ENCODE measurements at places on chromosomes 12 and 14. TPM values are rescaled to one million over a fixed set of nuclear protein-coding genes. Genes with fewer than 3 reads are reported as not detected.

GRCh38 chr14:95611293-95611880, 74.8 kb upstream of the TCL1B start:
- DNase-seq: no peak

GRCh38 chr12:68890701-68891113, 42.3 kb downstream of the CPM start:
- DNase-seq: no peak

DNA sequence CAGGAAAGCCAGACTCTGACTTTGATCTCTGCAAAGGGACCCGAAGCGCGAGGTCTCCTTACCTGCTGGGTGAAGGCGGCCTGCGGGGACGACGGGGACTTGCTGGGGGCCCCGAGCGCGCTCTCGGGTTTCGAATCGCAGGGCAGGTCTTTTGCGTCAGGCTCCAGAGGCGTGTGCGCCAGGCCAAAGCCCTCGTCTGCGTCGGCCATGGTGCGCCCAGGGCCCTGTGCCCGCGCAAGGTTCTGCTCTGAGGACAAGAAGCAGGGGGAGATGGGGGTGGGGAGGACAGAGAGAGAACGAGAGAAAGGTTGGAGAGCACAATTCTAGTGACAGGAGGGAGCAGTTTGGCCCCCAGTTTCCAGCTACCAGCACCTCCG, 2.3 kb downstream of the TBX5 start:
- no peak for DNase-seq

- no peak for DNase-seq
Observed at GRCh38 chr12:117118838-117119591, 19.8 kb upstream of the TESC start.

- DNase-seq: peak; percentile 65
Observed at GRCh38 chr12:153080-153746, 60.7 kb downstream of the SLC6A12 start.

- peak; percentile 88 for DNase-seq
Observed at GRCh38 chr12:10967409-10967808, 19.3 kb downstream of the TAS2R50 start.

GRCh38 chr12:111256629-111257434, 112.1 kb downstream of the PHETA1 start:
- no peak for DNase-seq

PTPN21 gene
- total RNA-seq: 2.8 TPM

NRXN3 gene
- not detected for total RNA-seq

GRCh38 chr12:47772094-47772660, 861 bp upstream of the SLC48A1 start:
- peak; percentile 37 for DNase-seq

SRGAP1 gene
- total RNA-seq: 1.3 TPM

- no peak for DNase-seq
Observed at GRCh38 chr14:99854831-99855230, 61.6 kb downstream of the EML1 start.

DNA sequence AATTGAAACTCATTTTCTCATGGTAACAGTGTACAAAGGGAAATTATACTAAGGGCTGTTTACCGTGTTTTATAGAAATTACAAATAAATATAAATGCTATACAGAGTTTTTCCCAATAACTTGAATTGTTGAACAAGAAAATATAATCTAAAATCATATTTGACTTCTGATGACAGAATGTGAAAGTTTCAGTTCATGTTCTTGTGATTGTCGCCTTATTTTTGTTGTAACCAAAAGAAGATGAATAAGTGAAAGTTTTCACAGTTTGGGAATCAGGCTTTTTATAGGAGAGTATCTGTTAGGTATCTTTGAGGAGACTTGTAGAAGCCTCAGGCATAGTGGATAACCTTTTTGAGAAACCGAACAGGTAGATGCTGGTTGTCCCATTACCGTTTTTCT, 28.1 kb downstream of the ANO6 start:
- no peak for DNase-seq

- DNase-seq: no peak
Observed at GRCh38 chr12:64506955-64507354, 55.0 kb downstream of the TBK1 start.

DNA sequence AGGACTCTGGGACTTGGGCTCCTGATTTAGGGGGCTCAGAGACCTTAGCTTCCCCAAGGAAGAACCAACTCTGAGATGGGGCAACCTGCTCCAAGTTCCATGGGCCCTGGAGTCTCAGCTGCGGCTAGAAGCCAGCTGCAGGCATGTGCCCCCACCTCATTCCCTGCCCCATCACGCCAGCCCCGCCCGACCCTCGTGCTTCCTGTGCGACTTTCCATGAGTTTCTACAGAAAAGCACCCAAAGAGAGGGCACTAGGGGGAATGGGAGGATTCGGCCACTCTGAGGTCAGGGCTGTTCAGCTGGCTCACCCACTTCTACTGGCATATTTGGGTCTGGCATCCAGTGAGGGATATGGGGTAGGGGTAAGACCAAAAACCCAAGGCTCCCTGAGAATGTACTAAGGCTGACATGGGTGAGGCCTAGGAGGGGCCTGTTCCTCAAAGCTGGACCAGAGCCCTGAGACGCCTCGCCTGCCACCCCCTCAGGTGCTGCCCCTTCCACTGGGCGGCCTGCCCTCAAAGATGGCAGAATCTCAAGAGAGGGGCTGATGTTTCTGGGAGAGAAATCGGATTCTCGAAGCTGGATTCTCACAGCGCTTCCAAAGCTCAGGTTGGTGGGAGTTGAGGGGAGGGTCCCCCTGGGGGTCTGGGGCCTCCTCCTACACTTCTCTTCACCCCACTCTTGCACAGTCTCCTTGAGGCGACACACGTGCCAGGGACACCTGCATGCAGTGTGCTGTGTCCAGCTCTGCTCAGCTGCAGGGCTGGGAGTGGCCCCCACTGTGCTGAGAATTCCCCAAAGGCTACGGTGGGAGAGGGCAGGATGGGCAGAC, 22.1 kb downstream of the FAIM2 start:
- DNase-seq: no peak

KCNA1 gene
- not detected for total RNA-seq

GRCh38 chr14:66174453-66174891, 311.7 kb upstream of the CCDC196 start:
- no peak for DNase-seq

DNA sequence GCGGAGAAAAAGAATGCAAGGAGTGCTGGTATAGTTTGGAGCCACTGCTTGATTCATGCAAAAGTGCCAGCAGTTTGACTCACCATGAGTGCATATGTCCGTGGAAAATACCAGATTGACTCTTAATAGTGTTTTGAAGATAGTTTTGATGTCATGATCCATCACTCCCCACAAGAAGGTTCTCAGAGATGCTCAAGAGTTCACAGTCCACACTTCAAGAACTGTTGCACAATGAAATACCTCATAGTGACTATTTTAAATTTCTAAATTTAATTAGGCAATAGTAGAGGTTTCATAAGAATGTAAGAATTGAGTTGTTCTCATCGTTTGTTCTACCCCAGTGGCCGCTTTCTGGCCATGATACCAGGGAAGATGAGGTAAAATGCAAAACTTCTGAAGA, 286.6 kb upstream of the RGS6 start:
- DNase-seq: no peak

DNA sequence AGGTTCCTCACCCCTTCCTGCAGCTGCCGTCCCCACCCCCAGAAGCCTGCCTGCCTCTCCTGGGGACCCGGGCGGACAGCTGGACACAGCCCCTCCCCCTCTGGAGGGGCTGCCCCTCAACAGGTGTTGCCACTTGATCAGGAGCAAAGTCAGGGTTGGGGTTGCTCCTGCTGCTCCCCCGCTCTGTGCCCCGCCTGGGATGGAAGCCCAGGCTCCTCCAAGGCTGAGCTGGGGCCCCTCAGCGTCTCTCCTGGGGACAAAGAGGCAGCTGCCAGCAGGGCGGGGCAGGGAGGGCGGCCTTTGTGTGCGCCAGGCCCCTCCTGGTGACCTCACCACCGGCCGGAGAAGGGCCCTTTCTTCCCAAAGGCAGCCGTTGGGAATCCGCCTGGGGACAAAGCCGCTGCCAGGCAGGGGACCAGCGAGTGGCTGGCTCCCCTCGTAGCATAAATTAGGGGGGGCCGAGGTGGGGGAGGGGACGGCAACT, 13.7 kb downstream of the TRMT61A start:
- DNase-seq: no peak

DNA sequence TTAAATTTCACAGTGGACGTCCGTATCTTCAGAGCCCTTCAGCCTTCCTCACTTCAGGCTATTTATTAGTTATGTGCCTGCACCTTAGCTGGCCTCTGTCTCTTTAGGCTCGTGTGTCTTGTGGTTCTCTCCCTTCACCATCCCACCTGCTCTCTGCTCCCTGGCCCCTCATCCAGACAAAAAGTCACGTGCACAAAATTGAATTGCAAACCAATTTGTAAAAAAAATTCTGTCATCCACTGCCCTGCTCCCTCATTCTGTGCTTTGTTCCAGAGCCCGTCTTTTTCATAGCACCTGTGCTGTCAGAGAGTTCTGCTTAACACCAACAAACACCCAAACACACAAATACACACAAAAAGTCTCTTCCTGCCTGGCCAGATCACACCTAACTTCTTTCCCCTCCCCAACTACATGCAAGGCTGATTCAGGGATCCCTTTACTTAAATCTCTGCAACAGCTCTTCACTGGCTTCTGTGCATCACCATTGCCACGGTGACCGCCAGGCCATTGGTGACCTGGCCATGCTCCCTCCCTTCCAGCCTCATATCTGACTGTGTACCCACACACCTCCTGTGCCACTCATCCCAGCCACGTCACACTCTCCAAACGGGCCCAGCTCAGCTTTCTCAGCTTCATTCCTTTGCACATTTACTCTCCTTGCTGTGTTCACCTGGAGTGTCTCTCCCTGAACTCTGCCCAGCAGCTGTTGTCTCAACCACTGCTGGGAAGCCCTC, 205.7 kb downstream of the TTC8 start:
- DNase-seq: no peak

DNA sequence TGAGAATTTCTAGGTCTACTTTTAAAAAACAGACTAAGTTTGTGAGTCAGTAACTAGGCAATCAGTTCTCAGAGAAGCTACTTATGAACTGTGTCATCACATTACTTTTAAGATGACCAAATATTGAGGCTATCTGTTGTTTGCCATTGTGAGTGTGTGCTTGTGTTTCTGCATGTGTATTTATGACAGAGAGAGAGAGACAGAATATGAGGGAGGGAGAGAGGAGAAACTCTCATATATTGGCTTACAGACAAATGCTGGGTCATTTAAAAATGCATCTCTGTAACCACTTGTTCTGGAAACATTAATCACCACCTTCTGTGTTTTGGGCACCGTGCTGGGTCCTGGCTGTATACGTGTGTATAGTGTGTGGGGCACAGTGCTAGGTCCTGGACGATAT, 161.5 kb upstream of the FRMD6 start:
- DNase-seq: no peak

DNA sequence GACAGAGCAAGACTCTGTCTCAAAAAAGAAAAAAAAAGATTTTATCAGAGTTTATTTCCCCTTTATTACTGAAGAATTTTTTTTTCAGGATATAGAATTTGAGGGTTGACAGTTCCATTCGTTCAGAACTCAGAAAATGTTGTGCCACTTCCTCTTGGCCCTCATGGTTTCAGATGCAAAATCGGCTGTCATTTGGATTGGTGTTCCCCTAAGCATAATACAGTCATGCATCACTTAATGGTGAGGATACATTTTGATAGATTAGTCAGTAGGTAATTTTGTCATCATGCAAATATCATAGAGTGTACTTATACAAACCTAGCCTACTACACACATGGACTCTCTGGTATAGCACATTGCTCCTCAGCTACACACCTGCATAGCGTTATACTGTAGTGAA, 263.9 kb upstream of the RTL1 start:
- DNase-seq: no peak

PCBP2 gene
- total RNA-seq: 299 TPM

GPRC5D gene
- total RNA-seq: not detected

- DNase-seq: no peak
Observed at GRCh38 chr12:47473091-47473490, 232.7 kb downstream of the RPAP3 start.

DNA sequence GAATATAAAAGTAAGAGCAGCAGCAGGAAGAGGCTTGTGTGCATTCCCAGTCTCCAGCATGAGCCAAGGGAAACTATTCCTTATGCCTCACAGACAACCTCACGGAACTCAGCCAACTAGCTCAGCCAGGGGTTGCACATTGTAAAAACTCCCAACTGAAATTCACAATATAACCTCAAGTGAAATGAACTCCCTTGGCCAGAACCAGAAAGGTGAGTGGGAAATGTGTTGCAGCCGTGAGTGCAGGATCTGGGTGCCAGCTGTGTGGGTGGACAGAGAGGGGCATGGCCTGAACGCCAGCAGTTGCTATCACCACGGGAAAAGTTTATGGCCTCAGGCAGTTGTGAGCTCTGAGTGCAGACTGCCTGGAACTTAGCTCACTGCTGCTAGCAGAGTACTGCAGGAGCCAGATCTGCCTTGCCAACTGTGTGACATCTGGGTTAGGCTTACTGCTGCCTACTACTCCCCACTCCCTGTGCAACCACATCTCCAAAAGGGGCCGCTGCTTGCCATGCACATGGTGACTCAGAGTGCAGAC, 2.3 kb upstream of the CLEC1A start:
- DNase-seq: peak; percentile 9

- peak; percentile 74 for DNase-seq
Observed at GRCh38 chr12:93778306-93778705, 101.1 kb downstream of the CRADD start.

- peak; percentile 19 for DNase-seq
Observed at GRCh38 chr12:92905258-92905810, 23.8 kb downstream of the EEA1 start.

DNA sequence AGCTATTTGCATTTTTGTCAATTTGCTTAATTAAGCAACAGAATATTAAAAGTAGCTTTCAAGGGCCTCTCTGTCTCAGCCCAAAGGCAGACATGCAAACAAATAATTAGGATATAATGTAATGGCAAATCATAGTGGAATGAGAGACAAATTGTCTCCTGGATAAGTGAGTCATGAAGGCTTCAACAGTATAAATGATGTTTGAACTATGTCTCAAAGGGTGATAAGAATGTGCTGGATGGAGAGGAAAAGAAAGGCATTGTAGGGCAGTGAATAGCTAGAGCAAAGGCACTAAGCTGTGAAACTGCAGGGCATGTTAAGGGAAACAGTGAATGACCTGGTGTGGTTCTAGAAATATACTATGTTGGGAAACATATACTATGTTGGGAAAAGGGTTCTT, 53.5 kb upstream of the PPP1R12A start:
- no peak for DNase-seq

GRCh38 chr12:81644503-81644902, 114.6 kb downstream of the PPFIA2 start:
- DNase-seq: peak; percentile 44

- peak; percentile 79 for DNase-seq
Observed at GRCh38 chr12:27785882-27786570, 6.0 kb upstream of the MANSC4 start.

DNA sequence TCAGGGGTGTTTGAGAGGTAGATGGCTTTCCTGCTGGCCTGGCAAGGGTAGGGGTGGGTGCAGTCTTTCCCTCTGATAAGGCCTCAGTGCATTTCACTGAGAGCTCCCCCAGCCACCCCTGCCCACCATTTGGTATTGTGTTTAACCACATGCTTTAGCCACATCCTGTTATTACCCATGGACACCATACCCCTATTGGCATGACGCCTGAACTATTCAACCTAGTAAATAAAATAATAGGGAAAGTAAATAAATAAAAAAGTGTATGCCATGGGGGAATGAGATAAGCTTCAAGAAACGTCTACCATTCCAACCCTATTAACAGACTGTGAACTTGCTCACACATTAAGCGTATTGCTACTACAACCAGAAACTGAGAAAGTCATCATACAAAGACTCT, 7.6 kb upstream of the LGR5 start:
- DNase-seq: no peak

ASIC1 gene
- not detected for total RNA-seq

MYF6 gene
- not detected for total RNA-seq
